ENCODE measurements at places on chromosomes 4 and X. TPM values are rescaled to one million over a fixed set of nuclear protein-coding genes. Genes with fewer than 3 reads are reported as not detected.

GRCh38 chrX:112218388-112218787 lies 135.8 kb upstream of the TRPC5 start:
- DNase-seq = no peak

F11 gene
- not detected for total RNA-seq

DNA sequence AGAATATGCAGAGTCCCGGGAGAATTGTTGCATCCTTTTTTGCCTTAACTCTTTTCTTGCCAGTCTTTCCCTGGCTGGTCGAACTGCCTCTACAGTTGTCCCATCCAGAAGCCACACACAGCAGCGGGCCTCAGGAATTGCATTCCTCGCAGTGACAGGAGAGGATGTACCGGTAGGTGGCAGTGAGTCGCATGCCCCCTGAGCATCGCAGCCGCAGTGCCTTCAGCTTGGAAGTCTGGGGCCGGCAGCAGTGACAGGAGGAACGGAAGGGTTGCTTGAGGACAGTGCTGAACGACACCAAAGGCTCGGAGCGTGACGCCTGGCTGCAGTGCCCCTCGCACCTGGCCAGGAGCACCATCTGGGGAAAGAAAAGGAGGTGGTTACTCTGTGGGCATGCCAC lies 23.5 kb downstream of the NDP start:
- DNase-seq = no peak

NEUROG2 gene
- total RNA-seq = not detected

GRCh38 chr4:168723020-168723419 lies 226.2 kb downstream of the PALLD start:
- peak; percentile 64 for DNase-seq

Measured in fibroblast of villous mesenchyme (primary cell).